HCT116 (cell line): ENCODE measurements at places on chromosomes 13 and 19. TPM values are rescaled to one million over a fixed set of nuclear protein-coding genes. Genes with fewer than 3 reads are reported as not detected.

DNA sequence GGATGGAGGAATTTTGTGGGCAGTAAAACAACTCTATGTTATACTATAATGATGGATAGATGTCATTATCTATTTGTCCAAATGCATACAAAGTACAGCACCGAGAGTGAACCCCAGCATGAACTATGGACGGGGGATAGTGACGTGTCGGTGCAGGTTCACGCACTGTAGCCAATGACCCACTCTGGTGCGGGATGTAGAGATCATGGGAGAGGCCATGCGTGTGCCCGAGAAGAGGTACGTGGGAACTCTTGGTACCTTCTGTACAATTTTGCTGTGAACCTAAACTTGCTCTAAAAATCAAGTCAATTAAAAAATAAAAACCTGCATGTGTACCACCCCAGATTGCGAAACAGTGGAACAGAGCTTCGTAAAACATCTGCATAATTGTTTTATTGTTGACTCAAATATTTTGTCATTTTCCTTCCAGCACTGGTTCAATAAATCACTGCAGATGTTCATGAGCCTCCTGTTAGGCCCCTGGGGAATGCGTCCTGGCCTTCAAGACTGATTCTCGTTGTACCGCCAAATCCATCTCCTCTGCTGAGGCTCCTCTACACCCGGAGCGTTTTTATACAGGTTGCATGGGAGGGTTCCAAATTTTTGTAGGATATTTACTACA, 30.9 kb downstream of the COL4A1 start:
- H3K27ac ChIP-seq = no peak overlapping the region
- H3K4me1 ChIP-seq = no peaks in the 10 kb centered on the region

DNA sequence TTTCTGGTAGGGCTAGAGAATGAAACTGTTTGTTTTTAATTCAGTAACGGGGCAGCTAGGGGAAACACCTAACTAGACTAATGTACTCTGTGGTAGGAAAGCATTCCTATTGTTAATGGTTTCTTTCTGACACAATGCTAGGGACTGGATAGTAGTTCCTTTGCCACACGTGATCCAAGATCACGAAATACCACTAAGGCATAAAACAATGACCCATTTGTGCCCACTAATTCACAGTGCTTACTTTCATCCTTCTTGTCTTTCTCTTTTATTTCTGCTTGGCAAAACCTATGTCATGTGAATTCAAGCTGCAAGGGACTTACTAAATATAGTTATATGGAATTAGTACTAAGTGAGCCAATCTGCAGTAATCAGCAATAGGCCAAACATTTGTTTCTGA, 834.1 kb upstream of the SLITRK6 start:
- no peak overlapping the region for H3K4me3 ChIP-seq
- H3K36me3 ChIP-seq = no peaks in the 10 kb centered on the region
- H3K4me1 ChIP-seq = no peaks in the 10 kb centered on the region
- no peak for DNase-seq
- H3K27ac ChIP-seq = no peak overlapping the region

DNA sequence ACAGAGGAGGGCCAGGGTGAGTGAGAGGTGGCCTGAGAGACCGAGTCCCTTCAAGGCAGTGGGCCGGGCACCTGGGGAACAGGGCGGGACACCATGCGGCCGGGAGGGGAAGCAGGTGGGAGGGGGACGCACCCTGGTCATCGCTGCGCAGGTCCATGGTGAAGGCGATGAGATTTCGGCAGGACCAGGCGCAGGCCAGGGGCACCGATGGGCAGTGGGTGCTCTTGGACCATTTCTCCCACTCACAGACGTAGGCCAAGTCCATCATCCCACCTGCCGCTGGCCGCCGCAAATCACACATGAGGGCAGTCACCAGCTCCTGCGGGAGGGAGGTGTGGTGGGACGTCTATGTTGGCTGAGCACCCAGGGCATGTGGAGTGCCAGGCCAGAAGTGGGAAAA, 2.2 kb downstream of the MED16 start:
- no peaks in the 10 kb centered on the region for H3K27me3 ChIP-seq
- no peak for DNase-seq
- H3K4me1 ChIP-seq = no peaks in the 10 kb centered on the region

- H3K27me3 ChIP-seq = no peaks in the 10 kb centered on the region
- H3K4me3 ChIP-seq = no peak overlapping the region
- no peak overlapping the region for H3K27ac ChIP-seq
- no peaks in the 10 kb centered on the region for H3K36me3 ChIP-seq
Observed at GRCh38 chr13:67916650-67917049, 686.5 kb upstream of the PCDH9 start.

GRCh38 chr19:46515290-46515609, 19.6 kb upstream of the PNMA8B start:
- no peaks in the 10 kb centered on the region for H3K27me3 ChIP-seq
- no peak for DNase-seq
- H3K4me3 ChIP-seq = no peak overlapping the region
- H3K36me3 ChIP-seq = no peaks in the 10 kb centered on the region
- H3K4me1 ChIP-seq = peaks cover 10% of the 10 kb centered on the region

DNA sequence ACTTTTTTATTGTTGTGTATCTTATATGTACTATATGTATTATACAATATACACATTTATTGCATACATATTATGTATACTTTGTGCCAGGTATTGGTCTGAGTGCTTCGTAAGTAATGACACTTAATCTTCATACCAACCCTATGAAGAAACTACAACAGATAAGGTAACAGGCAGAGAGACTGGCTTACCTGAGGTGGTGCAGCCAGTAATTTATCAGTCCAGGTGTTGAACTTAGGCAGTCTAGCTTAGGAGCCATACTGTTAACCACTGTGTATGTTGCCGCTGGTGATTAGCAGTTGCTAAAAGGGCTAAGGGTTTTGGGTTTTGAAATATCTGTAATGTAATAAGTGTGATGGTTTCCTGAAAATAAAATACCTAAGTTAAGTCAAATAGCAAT, 53.6 kb upstream of the KCTD4 start:
- DNase-seq = no peak
- peaks cover 30% of the 10 kb centered on the region; the same call in 1 of the 2 replicates for H3K4me1 ChIP-seq
- H3K4me3 ChIP-seq = no peak overlapping the region
- no peaks in the 10 kb centered on the region for H3K36me3 ChIP-seq
- no peak overlapping the region for H3K27ac ChIP-seq

DNA sequence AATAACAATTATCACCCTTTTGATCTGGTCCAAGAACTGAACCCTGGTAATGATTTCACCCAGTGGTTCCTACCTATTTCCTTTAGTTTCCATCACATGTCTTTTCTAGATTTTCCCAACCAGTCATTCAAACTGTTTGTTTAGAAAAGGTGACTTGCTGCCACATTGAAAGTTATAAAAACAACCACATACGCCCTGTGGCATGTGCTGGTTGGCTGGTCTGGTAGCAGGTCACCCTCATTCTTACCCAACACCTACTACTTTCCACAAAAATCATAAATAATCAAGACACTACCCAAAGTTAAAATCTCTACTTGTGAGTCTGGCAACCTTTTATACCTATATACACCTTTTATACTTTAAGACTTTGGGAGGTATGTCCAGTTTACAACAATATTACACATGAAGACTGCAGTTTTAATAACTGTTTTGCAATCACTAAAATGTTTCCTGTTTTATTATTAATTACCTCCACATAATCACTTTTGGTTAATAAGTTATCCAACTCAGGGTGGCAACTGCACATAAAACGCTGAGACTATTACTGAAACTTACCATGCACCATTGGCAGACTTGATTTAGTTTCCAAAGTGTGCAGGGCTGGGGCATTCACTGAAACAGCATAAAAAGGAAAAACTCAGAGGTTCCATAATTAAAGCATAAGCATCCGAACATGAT, 38.9 kb downstream of the DZIP1 start:
- H3K27me3 ChIP-seq = no peaks in the 10 kb centered on the region
- H3K36me3 ChIP-seq = no peaks in the 10 kb centered on the region
- no peak for DNase-seq

GRCh38 chr13:45267215-45267614, 66.4 kb upstream of the KCTD4 start:
- peaks cover 20% of the 10 kb centered on the region for H3K4me1 ChIP-seq
- no peak overlapping the region for H3K4me3 ChIP-seq
- H3K27ac ChIP-seq = no peak overlapping the region

DNA sequence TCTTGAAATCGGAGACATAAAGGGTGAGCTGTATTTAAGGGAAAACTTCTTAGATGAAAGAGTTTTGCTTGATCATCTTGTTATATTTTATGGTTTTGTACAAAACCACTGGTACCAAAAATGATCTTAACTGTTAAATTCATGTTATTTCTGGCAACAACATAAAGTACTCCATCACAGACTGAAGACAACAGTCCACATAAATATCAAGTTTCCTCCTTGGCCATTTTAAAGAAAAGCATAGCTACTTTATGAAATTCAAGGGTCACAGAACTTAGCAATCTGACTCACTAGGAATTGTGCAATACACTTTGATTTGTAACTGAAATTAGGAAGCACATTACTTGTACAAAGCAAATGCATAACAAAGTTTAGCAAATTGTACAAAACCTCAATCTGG, 66.3 kb downstream of the TBC1D4 start:
- no peak overlapping the region for H3K4me3 ChIP-seq
- no peak for DNase-seq
- no peaks in the 10 kb centered on the region for H3K27me3 ChIP-seq
- H3K4me1 ChIP-seq = peaks cover 23% of the 10 kb centered on the region
- no peak overlapping the region for H3K27ac ChIP-seq
- no peaks in the 10 kb centered on the region for H3K36me3 ChIP-seq

DNA sequence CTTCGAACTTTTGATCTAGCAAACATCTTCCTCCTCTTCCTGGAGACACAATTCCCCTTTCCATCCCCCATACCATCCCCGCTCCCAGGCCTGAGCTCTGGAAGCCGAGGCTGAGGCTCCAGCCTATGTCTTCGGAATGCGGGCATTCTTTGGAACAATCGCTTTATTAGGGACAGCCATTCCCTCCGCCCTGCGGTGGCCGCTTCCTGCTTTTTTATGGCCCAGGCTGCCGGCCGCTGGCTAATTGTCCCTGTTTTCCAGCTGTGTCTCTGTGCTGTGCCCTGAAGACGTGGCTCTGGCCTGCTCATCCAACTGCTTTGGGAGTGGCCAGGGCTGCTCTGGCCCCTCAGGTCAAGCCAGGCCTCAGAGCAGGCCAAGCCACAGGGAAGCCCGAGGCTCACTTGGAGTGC, 2.1 kb upstream of the CDX2 start:
- H3K36me3 ChIP-seq = no peaks in the 10 kb centered on the region
- no peaks in the 10 kb centered on the region for H3K27me3 ChIP-seq
- no peak for DNase-seq
- peaks cover 20% of the 10 kb centered on the region for H3K4me1 ChIP-seq
- H3K27ac ChIP-seq = no peak overlapping the region

DNA sequence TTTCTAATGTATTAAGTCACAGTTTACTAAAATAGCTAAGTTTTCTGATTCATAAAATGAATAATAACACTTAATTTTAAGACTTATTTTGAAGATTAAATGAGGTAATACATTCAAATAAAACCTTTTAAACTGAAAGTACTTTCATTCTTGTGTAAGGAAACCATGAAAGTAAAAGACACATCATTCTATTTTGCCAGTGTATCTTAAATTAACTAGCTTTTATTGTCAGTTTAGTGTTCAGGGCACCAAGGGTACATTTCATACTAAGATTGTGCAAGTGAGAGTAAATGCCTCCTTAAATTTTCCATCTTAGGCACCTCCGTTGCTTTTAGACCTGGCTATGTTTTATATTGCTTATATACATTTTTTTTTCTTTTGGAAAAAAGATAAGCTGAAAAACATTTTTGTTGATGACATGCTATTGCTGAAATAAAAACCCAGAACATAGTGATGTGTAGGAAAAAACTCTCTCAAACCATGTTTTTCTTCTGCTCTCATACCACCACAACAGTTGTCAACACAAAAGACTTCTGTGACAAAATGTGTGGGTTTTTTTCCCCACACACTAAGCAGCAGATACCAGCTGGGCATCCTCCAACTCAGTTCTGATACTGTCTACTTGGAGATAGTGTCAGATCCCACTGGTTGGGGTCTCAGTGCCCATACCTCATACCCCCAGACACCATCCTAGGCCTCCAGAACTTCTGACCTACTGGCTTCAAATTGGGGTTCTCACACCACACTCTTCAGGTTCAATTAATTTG, 30.7 kb upstream of the LPAR6 start:
- H3K27ac ChIP-seq = no peak overlapping the region
- H3K4me1 ChIP-seq = peaks cover 5% of the 10 kb centered on the region
- H3K4me3 ChIP-seq = no peak overlapping the region

GRCh38 chr19:22882797-22883196, 50.7 kb downstream of the ZNF723 start:
- peak; percentile 3 for DNase-seq
- H3K36me3 ChIP-seq = no peaks in the 10 kb centered on the region
- H3K4me3 ChIP-seq = no peak overlapping the region
- no peak overlapping the region for H3K27ac ChIP-seq

GRCh38 chr19:50460161-50460765, 16.0 kb upstream of the EMC10 start:
- H3K27me3 ChIP-seq = no peaks in the 10 kb centered on the region
- DNase-seq = no peak
- H3K4me3 ChIP-seq = peak overlapping the region; percentile 1; the same call in 1 of the 2 replicates
- no peaks in the 10 kb centered on the region for H3K36me3 ChIP-seq
- H3K27ac ChIP-seq = no peak overlapping the region

DNA sequence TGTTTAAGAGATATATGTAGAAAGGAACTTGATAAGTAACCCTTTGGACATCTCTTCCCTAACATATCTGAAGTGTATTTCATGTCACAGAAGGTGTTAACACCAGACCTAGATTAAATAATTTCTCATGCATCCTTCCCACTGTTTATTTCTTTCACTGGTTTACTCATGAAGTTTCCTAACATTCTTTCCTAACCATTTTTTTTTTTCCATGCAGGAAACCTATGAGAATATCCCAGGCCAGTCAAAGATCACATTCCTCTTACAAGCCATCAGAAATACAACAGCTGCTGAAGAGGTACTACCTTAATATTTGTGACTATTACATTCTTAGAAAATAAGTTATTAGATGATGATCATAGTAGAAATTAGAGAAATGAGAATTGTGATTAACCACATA, 28.8 kb downstream of the IPO5 start:
- no peak overlapping the region for H3K4me3 ChIP-seq
- no peak for DNase-seq
- no peak overlapping the region for H3K27ac ChIP-seq
- peaks cover 10% of the 10 kb centered on the region for H3K4me1 ChIP-seq

GRCh38 chr19:1884291-1884718, 991 bp downstream of the ABHD17A start:
- H3K36me3 ChIP-seq = no peaks in the 10 kb centered on the region
- no peaks in the 10 kb centered on the region for H3K27me3 ChIP-seq
- no peak for DNase-seq
- H3K27ac ChIP-seq = peak overlapping the region; percentile 49; the same call in 1 of the 2 replicates

GRCh38 chr19:17159466-17160393, 55.4 kb upstream of the USE1 start:
- peaks cover 19% of the 10 kb centered on the region for H3K36me3 ChIP-seq
- no peak overlapping the region for H3K27ac ChIP-seq
- DNase-seq = no peak
- H3K27me3 ChIP-seq = no peaks in the 10 kb centered on the region
- no peaks in the 10 kb centered on the region for H3K4me1 ChIP-seq

- H3K4me3 ChIP-seq = no peak overlapping the region
- no peaks in the 10 kb centered on the region for H3K36me3 ChIP-seq
- DNase-seq = no peak
- no peak overlapping the region for H3K27ac ChIP-seq
Observed at GRCh38 chr19:30116984-30117555, 175.0 kb downstream of the URI1 start.

IZUMO4 gene
- total RNA-seq = 6.1 TPM

APLP1 gene
- 41.2 TPM for total RNA-seq

SLC10A2 gene
- not detected for total RNA-seq

PROZ gene
- not detected for total RNA-seq

TJP3 gene
- 69.6 TPM for total RNA-seq

GJB6 gene
- not detected for total RNA-seq

PLVAP gene
- 0.47 TPM for total RNA-seq
